Left ventricle myocardium inferior (tissue), 1 donor: ENCODE measurements at places on chromosomes 12 and 14.
A peak's percentile ranks its signal among the peaks of the same experiment; 100 is the strongest.

- no peak for DNase-seq
Measured at GRCh38 chr12:115413626-115414025, 729.7 kb upstream of the TBX3 start.

DNA sequence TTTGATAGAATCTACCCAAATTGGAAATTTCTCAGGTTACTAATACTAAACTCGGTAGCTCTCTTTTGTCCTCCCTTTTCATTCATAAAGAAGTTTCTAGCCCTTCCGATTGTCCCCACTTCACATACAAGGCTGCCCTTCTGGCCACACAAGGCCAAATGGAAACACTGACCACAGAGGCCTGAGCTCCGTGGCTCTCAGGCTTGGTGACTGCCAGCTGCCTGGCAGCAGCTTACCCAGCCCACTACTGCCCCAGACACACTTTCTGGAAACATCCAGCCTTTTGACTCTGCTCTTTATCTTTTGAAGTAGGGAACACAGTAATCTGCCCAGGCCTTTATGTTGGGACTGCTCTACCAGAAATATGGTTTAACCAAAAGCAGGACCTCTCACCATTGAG, 167.2 kb downstream of the GCH1 start:
- no peak for DNase-seq

DNA sequence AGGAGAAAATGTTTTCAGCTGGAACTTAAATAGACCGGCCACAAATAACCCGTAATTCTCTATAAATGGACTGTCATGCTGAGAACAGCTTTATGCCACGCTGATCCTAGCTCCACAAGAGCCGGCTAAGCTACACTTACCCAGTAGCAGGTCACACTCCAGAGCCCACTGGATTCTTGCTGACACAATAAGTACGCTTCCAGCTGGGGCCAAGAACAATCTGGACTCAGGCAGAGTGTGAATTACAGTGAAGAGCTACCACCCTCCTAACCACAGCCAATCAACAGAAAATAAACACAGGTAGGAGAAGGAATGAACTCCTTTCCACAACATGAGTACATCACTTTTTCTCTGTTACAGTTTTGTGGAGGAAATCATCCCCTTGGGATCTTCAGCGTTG, 531.3 kb downstream of the GALC start:
- no peak for DNase-seq

GRCh38 chr12:28512876-28513275, 322.6 kb downstream of the CCDC91 start:
- no peak for DNase-seq

DNA sequence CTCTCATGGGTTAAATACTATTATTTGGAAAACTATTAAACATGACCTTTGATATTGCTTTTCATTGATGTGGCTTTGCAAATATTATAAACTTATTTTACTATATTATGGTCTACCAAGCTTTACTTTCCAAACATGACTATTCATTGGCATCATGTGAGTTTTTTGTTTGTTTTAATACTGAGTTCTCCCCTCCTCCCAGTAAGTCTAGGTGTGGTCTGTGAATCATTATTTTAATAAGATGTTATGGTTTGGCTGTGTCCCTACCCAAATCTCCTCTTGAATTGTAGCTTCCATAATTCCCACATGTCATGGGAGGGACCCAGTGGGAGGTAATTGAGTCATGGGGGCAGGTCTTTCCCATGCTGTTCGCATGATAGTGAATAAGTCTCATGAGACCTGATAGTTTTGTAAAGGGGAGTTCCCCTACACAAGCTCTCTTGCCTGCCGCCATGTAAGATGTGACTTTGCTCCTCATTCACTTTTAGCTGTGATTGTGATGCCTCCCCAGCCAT, 80.0 kb downstream of the BORCS5 start:
- DNase-seq: no peak

DNA sequence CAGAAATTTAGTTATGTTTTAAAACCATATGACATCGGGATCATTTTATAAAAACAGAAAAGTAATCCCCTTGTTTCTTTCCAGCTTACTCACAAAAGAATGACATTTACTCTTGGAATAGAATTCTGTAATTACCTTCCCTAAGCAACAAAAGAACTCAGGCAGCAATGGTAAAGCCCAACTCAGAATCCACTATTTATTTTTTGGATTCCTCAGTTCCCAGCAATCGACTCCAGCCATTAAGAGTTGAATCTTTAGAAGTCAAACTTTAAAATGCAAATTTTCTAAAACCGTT, 65.9 kb downstream of the FOXN3 start:
- no peak for DNase-seq

- DNase-seq: no peak
Measured at GRCh38 chr14:60169722-60170121, 4.5 kb upstream of the DHRS7 start.

DNA sequence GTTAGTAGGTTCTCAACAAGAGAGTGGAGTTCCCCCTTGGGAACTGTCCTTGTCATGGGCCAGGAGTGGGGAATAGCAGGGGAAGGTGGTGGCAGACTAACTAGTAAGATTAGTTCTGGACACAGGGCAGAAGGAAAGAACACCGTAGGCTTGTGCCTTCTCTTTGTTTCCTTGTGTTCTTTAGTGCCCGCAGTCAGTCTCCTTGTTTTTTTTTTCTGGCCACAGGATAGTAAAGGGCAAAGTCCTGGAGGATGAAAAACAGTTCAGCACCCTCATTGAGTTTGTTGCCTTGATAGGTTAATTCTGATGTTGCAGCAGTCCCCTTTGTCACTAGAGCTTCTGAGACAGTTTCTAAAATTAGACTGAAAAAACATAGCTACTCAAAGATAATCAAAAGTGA, 8.4 kb downstream of the PEX5 start:
- no peak for DNase-seq

DNA sequence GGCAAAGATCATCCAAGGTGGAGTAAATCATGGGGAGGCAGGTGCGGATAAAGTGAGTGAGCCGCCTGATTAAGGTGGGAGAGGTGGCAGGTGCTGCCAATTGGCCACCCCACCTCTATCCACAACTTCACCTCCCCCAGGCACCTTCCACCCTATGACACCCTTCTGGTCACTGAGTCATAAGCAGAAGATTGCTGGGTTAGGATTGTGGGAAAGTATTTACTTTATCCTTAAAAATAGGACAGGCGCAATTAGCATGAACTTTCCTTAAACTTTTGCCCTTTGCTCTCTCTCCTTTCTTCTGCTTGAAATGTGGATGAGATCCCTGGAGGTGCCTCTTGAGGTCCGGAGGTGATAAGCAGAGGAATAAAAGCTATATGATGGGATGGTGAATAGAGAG, 14.9 kb upstream of the BMP4 start:
- DNase-seq: no peak

- DNase-seq: no peak
Measured at GRCh38 chr12:81500788-81501187, 258.4 kb downstream of the PPFIA2 start.

DNA sequence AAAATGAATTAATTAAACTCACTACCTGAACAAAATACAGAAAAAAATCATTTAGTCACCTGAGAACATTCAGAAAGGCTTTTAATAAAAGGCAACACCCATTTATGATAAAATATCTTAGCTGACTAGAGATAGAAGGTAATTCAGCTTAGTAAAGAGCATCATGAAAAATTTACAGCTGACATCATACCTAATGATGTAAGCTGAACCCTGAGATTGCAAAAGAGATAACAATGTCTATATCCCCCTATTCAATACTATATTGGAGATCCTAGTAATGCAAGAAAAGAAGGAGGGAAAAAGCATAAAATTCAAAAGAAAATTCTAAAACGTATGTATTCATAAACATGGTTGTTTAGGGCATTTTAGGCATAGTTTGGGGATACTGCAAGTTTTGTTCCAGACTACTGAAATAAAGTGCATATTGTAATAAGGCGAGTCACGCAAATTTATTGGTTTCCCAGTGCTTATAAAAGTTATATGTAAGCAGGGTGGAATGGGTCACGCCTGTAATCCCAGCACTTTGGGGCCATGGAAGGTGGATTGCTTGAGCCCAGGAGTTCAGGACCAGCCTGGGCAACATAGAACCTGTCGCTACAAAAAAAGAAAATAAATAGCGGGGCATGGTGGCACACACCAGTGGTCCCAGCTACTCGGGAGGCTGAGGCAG, 292.0 kb downstream of the FBXL14 start:
- no peak for DNase-seq

GRCh38 chr12:98699586-98699985, 54.5 kb downstream of the APAF1 start:
- no peak for DNase-seq

GRCh38 chr12:127297327-127297726, 969.6 kb upstream of the TMEM132C start:
- no peak for DNase-seq

DNA sequence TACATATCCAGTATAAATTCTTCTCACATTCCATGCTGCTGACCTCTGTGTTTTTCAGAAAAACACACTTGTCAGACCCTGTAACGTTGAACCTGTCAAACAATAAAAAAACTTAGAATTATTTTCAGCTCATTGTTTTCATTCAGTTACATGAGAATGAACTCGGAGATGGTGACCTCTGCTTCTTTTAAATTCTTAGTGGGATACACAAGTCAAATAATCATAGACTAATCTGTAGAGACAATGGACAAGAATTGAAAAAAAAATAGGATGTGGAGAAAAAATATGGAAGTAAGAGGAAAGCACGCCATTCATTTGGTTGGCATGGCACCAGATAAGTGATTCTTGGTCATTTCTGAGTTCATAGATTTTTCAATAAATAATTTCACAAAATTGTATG, 7.2 kb downstream of the CD69 start:
- DNase-seq: no peak

GRCh38 chr12:80636832-80637231, 70.6 kb upstream of the MYF6 start:
- no peak for DNase-seq

GRCh38 chr14:60249321-60250256, 568 bp downstream of the PPM1A start:
- peak; percentile 78 for DNase-seq

- no peak for DNase-seq
Measured at GRCh38 chr14:22334275-22334577, 254.8 kb downstream of the DAD1 start.

- no peak for DNase-seq
Measured at GRCh38 chr14:94663965-94664704, 51.9 kb downstream of the SERPINA3 start.

- no peak for DNase-seq
Measured at GRCh38 chr12:3071107-3071506, 6.1 kb upstream of the TSPAN9 start.

DNA sequence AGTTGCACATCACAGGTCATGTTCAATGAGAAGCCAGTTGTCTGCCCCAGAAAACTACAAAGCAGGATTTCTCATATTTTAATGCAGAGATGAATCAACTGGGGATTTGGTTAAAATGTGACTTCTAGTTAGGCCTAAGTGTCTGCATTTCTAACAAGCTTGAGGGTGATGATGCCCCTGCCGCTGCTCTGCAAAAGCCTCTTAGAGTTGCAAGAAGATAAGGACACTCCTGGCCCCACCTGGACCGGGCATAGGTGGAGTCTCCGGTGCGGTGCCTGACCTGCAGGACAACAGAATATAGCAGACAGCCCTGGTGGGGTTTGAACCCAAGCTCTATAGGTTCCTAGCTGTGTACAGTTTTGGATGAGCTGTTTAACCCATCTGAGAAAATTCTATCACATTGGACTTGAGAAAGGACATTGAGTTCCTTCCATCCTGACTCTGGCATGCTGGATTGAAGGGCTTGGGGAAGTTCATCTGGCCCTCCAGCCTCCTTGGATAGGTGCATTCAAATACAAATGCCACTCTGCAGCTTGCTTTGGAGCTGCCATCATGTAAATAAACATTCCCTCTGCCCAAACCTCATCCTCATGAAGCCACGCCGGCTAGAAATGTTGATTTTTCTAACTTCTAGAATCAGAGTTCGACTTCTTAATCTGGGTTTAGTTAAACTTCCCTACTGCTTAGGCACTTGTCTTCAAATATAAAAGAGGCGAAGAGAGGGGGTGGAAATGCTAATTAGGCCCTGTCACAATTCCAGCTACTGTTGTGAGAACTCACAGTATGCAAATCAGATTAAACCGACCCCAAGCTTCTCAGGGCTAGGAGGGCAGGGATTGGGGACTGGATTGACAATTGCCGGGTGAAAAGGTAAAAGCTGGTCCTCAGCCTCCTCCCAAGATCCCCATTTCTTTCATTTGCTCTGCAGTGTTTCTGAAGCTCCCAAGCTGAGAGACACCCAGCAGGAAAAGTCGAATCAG, 1225.6 kb downstream of the VRK1 start:
- no peak for DNase-seq

DNA sequence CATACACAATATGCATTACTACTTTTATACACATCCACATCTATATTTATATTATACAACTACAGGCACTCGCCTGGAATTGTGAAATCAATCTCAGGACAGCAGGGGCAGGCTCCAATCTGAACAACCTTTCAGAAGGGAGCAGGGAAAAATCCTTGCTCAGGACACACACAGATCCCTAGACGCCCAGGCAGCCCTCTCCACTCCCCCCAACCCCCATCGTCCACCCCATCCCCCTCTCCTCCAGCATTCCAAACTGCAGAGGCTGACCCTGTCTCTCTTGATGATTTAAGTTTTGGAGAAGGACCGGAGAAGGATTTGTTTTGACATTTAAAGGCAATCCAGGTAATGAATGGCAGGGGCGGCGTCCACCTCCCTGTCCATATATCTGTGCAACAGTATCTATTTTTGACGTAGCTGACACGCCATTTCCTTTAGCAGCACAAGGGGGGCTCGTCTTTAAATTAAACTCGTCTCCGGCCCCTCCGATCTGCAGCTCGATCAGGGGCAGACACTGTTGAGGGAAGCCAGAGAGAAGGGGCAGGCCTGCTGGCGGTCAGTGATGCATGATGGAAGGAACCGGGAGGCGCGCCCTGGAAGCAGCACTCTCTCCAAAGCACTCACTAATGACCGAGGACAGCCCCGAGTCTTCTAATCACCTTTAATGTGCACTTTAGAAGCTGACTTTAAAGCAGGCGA, 95.0 kb upstream of the TBX5 start:
- no peak for DNase-seq

DNA sequence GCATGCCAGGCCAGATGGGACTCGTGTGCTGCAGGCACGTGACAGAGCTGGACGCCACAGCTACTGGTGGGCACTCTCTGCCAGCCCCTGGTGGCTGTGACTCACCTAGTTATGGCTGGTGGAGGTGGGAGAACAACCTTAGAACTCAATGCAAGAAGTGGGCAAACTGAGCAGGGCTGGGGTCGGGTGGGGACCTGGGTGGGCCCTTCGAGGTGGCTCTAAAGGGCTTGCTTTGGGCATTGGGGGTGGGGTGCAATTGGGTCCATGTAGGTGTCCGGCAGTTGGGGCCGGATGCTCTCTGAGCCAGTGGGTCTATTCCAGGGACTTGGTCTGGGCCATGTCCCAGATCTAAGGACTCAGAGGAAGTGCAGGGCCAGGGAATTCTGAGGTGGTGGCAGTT, 5.1 kb upstream of the SERPINA12 start:
- DNase-seq: no peak
